Stimulated activated CD8-positive, alpha-beta memory T cell treated with anti-CD3 and anti-CD28 coated beads, Interleukin-4, amount 100 ng/mL, for 1 hour (primary cell): ENCODE measurements at places on chromosomes 4 and X.

- DNase-seq = no peak
These were observed 4.2 kb upstream of the PDHA2 start for GRCh38 chr4:95835672-95836071.

DNA sequence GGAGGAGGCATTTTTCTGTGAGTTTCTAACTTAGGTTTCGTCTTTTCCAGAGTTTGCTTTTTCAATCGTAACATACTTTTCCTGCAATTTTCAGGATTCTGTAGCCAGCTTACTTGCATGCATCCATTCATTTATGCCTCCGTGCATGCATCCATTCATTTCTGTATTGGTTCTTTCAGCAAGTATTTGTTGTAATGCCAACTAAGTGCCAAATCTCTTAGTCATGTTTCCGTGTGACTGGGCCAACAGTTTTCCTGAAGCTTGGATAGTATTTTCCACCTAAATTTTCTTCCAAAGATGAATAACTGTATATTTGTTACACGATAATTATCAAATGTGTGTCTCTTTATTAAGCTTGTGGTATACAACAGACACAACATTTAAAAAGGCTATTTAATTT lies 41.5 kb downstream of the CBLL2 start:
- DNase-seq = no peak

DNA sequence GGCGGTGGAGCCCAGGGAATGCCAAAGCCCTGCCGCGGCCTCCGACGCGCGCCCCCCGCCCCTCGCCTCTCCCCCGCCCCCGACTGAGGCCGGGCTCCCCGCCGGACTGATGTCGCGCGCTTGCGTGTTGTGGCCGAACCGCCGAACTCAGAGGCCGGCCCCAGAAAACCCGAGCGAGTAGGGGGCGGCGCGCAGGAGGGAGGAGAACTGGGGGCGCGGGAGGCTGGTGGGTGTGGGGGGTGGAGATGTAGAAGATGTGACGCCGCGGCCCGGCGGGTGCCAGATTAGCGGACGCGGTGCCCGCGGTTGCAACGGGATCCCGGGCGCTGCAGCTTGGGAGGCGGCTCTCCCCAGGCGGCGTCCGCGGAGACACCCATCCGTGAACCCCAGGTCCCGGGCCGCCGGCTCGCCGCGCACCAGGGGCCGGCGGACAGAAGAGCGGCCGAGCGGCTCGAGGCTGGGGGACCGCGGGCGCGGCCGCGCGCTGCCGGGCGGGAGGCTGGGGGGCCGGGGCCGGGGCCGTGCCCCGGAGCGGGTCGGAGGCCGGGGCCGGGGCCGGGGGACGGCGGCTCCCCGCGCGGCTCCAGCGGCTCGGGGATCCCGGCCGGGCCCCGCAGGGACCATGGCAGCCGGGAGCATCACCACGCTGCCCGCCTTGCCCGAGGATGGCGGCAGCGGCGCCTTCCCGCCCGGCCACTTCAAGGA lies at the start of gene FGF2:
Gene FGF2, plus strand, starts transcription at position 279 of the 705 bp plus-strand sequence. Its CDS starts 344 bp downstream, at position 623.
- DNase-seq = no peak

GRCh38 chr4:86091201-86091600 lies 268.7 kb downstream of the MAPK10 start:
- DNase-seq = no peak

DNA sequence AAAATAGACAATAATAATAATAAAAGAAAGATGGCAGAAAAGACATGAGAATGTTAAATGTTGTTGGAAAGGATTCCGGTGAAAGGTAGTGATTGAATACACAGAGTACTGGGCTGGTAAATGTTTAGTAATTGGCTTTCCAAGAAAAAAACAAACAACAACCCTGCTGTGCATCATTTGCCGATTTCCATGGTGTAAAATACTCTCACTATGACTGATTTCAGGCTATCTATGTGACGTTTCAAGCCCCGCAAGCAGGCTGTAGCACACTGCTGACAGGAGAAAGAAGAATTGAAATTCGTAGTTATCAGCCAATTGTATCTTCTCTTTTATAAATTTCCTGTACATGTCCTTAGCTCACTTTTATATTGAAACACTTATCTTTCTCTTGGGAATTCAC lies 13.6 kb upstream of the SEPTIN6 start:
- DNase-seq = no peak

- no peak for DNase-seq
These were observed 32.8 kb downstream of the GATB start for GRCh38 chr4:151728006-151728405.

DNA sequence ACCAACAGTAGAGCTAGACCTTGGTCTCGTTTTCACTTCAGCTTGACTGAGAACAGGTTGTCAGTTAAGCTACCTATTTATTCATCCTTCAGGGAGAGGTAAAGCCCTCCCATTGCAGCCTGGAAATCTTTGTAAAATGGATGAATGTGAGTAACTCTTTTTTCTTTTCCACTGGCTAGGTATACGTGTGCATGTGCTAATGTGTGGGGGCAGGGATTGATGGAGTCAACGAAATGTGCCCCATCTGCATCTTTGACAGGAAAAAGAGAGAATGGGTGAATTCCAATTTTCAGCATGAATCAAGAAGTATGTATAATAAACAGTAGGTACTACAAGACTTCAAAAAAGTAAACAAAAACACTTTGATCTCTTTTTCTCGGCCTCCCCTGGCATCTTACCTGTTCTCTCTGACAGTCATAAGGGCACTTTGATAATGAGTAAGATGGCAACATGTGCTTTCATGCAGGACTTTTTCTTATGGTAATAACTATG lies at the start of gene IL21:
Gene IL21, minus strand, starts transcription at position 51 of the 492 bp plus-strand sequence. CDS start 55 bp downstream, outside the sequence.
- no peak for DNase-seq

GRCh38 chrX:39853417-39854030 lies 244.2 kb downstream of the BCOR start:
- no peak for DNase-seq

- DNase-seq = no peak
These were observed 88.6 kb downstream of the SLC9A7 start for GRCh38 chrX:46670316-46670715.

GRCh38 chrX:131397891-131398290 lies 108.8 kb upstream of the IGSF1 start:
- no peak for DNase-seq

DNA sequence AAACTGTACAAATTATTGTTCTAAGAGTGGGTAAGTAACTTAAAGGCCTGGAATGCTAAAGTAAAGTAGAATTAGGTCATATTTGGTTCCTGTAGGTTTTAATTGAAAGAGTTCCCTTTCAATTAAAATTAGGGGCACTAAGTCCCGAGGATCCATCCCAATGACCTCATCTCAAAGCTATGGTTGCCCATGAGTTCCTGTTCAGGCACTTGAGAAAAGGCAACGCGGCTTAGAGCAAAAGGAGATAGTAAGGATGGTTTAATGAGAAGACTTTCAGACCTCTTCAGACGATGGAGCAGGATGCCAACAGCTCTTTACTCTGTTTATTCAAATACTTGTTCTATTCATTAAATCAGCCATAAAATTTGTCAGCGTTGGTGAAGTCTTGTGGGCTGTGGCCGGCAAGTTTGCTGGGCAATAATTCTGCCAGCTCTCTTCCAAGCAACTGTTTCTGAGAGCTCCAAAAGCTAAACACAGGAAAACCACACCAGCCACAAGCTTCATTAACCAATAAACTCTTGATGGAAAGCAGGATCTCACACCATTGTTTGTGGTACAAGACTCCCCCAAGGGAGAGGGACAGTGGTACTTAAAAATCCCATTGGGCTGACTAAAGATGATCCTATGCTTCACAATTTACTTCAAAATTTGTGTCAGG lies 167.4 kb downstream of the COL4A6 start:
- DNase-seq = no peak

DNA sequence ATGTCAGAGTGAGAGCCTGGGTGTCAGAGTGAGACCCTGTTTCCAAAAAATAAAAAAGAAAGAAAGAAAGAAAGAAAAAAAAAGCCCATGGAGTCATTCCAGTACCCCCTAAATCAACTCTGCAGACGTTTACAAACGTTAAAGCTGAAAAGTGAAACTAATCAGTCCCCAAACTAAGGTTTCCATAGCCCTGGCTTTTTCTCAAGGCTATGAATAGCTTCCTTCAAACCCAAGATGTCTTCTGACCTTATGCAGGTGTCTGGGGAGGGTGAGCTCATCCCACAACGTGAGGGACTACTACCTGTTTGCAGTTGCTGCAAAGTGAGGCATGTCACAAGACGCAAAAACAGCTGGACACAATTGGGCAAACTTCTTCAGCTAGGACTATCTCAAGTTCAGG lies 144.0 kb downstream of the SH3KBP1 start:
- DNase-seq = no peak

DNA sequence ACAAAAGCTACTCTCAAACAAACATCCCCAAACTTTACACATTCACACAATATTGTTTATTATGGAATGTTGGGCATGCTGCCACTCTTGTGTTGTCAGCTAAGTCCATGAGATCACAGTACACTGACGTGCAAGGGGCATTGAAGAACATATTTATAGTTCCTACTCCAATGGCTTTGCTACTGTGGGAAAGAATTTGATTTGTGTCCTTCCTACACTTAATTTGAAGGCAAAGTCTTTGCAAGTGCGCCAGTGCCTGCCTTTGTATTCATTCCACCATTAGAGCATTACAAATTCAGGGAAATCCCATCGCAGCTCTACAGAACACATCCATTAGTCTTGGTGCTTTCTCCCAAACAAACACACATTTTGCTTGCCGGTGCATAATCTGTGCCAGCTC lies 45.4 kb upstream of the FTHL17 start:
- no peak for DNase-seq

GRCh38 chr4:177509226-177509745 lies 67.0 kb upstream of the AGA start:
- no peak for DNase-seq

- no peak for DNase-seq
These were observed 81.1 kb downstream of the EFNB1 start for GRCh38 chrX:68909945-68910344.

DNA sequence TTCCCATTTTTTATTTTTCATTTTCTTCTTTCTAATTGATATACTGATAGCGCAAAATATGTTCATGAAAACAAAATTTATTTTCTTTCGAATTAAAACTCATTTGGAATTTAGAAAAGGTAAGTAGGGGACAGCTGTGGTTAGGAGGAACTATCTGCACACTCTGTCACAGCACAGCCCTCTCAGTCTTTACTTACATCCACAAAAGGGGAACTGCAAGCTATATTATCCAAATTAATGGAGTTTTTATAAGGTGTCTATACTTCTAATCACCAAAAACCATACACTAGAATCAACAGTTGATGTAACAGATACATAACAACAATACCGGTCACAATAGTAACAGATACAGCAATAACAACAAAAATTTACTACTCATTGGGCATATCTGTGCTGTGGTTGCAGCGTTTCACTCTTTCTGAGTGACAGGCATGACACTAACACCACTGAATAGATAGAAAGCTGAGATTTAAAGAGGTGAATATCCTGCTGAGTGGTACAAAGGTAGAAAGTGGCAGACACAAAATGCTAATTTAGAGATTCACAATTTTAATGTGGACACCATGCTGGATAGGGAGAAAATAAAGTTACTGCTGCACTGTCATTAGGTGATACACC lies 160.7 kb downstream of the PPP3CA start:
- no peak for DNase-seq

- DNase-seq = no peak
These were observed 39.2 kb downstream of the CLCN4 start for GRCh38 chrX:10195947-10196346.

DNA sequence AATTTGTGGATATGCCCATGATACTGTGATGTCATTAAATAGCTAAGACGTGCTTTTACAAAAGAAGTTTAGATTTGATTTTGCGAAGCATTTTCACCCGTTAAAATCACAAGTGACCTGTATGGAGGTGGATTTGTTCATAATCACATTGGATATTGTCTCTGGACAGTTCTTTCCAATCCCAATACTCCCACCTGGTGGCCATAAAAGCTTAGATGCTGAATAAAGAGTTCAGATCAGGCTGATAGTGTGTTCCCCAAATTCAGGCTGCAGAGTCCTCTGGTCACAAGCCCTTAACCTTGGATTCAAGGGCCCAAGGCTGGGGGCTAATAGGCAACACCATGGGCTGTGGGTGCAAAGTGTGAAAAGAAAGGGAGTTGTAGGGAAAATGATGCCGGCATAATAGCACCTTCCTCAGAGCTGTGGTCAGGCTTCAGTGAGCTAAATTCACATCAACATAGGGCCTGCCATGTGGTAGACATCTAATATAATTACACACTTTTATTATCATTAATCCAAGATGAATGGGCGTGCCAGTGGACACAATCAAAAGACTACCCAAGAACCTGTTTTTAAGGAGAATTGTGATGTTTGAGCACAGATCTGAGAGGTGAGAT lies 28.1 kb downstream of the SMIM43 start:
- DNase-seq = no peak
